ENCODE measurements at places on chromosomes 2 and 18. TPM values are rescaled to one million over a fixed set of nuclear protein-coding genes. Genes with fewer than 3 reads are reported as not detected.

- DNase-seq: no peak
Observed at GRCh38 chr2:216217904-216218260, 108.7 kb downstream of the XRCC5 start.

- DNase-seq: peak; percentile 80
Observed at GRCh38 chr18:46335534-46336101, 231.4 kb downstream of the HAUS1 start.

The RUFY4 gene
- total RNA-seq: not detected

The YWHAQ gene
- 468 TPM for total RNA-seq

DNA sequence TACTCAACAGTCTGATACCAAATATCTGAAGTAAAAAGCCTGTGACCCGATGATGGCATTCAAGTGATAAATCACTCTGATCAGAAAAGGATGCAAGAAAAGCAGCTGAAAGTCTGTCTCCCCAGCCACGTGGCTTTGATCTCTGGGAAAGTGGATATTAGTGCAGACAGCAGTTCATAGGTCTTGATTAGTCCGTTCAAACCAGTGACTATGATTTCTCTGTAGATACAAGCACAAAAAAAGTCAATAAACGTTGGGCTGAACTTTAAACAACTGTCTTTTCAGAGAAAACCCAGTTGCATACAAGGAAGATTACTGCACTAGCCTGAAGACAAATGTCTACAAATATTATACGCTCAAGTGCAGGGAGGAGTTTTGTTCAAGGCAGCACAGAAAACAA is 107.7 kb upstream of the CDC42EP3 start:
- no peak for DNase-seq

DNA sequence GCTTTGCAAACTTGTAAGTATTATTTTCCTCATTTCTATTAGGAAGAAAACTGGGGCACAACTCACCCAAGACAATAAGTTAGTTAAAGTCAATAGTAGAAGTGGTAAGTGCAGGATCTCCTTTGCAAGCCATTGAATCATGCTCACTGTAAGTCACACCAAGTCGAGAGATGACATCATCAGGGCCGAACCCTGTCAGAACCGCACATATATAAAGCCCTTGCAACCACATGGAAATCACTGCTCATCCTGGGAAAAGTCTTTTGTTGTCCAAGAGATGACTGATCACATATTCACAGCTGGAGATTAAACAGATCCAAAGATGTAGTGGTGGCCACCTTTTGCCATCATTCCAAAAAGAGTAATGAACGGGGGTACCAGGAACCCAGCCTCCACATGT is 484.8 kb upstream of the ID2 start:
- no peak for DNase-seq

DNA sequence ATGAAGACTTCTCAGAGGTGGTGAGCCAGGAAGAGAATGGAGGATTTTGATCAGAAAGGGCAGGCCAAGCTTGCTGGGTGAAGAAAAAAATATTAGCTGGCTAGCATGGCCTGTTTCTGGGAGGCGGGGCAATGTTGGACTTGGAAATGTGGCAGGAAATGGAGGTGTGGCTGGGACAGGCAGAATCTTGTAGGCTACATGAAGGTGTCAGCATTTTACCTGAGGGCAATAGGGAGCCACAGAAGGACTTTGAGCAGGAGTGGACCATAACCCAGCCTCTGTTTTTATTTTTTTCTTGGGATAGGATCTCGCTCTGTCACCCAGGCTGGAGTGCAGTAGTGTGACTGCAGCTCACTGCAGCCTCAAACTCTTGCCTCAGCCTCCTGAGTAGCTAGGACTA is 31.7 kb downstream of the EMX1 start:
- DNase-seq: no peak

DNA sequence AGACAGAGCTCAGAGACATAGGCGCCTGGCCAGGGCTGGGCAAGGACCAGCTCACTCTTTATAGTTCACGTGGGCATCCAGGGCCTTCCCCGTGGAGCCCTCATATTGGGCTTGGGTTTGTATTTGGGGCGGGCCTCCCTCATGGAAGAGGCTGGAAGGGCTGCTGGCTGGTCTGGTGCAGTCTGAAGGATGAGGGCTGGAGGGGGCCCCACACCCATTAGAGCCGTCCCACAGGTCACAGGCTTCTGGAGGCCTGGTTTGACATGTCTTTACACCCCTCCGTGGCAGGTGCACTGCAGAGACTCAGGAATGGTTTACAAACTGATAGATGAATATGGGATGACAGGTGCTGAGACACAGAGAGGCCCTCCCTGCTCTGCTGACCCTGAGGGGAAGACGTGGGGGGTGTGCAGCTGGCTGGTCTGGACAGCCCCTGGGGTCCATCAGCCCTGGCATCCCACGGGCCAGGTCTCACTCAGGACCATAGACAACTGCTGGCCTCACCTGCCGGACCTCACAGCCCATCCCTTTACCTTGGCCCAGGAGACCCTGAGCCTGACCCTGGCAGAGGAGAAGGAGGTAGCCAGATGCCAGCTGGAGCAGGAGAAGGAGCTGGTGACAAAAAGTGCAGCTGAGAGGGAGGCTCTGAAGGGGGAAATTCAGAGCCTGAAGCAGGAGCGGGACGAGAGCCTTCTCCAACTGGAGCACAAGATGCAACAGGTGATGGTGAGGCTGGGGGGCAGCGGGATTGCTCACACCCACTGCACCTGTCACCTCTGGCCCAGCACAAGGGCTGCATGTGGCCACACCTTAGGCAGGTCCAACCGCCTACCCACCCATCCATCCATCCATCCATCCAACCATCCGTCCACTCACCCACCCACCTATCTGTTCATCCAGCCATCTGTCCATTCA is 43.9 kb downstream of the CROCC2 start:
- DNase-seq: no peak

- peak; percentile 58 for DNase-seq
Observed at GRCh38 chr2:246489-247144, 17.2 kb downstream of the SH3YL1 start.

- DNase-seq: no peak
Observed at GRCh38 chr2:222499226-222499625, 74.9 kb downstream of the SGPP2 start.

The CDKL4 gene
- not detected for total RNA-seq

- no peak for DNase-seq
Observed at GRCh38 chr2:60695793-60696192, 60.3 kb upstream of the PAPOLG start.

DNA sequence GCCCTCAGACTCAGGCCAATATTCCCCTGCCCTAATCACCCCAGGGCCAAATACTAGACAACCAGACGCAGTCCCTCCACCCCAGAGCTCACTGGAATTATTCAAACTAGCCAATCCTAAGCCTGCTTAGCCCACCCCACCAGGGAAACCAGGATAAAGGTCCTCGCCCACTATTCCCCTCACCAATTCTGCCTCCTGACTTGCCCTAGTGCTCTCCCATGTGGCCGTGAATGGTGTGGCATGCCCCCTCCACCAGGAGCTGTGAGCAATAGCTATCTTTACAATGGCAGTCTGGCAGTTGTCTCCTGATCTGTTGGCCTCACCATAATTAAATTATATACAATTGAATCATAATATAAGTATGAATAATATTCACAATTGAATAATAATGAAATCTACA is 42.3 kb downstream of the FAM124B start:
- DNase-seq: peak; percentile 59

The RNF152 gene
- total RNA-seq: 23.0 TPM

GRCh38 chr2:228642861-228643260 is 461.4 kb upstream of the SPHKAP start:
- DNase-seq: no peak

DNA sequence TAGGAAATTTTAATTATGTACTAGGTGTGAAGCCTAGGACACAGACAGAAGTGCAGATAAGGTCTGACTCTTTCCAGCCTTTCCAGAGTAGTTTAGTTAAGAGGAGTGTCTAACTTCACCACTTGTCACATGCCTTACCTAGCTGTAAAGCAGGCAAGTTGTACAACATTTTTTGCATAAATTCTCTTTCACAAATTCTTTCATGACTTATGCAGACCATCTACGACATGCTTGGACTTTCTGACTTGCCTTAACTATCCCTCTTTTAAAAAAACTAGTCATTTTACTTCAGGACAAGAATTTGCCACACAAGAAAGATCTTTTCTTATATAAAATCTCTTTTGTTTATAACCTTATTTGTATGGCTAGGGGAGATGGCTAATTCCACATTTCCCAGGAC is 1273.6 kb upstream of the SLC39A10 start:
- DNase-seq: peak; percentile 15

GRCh38 chr2:53635694-53636093 is 131.9 kb upstream of the CHAC2 start:
- DNase-seq: no peak

DNA sequence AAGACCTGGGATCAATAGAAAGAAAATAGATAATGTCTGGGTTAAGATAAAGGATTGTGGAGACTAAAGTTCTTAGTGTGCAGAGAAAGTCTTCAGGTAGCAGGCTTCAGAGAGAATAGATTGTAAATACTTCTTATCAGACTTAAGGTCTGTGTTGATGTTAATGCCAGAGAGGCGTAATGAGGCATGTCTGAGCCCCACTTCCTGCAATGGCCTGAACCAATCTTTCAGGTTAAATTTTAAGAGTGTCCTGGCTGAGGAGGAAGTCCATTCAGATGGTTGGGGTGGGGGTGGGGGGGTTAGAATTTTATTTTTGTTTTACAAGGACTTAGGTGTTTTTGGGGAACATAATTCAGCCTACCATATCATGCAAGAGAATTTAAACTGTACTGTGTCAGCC is 129.5 kb downstream of the EVA1A start:
- DNase-seq: no peak

DNA sequence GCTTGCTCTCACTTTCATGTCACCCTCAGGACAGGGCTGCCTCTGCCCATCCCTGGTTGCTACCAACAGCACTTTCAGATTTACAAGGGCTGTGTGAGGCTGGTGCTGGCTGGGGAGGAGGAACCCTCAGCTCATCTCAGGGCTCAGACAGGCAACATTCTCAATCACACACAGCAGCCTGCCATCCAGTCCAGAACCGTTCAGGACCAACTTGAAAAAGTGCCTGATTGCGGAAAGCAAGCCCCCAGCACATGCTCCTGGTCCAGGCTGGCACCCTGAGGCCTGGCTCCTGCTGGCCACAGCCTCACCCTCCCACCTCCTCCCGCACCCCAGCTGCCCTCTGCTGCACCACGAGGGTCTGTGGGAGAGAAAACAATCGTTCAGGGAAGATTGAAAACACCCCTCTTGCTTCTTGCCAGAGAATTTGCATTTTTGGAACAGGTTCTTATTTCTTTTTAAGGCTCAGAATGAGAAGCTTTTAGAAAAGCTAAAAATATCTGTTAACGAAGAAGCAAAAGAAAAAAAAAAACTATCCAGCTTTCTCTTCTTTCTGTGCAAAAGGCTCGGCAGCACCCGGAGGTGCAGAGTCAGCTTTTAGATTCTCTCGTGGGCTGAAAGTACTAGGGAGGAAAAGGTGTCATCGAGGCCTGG is 403.8 kb upstream of the ID2 start:
- DNase-seq: no peak

DNA sequence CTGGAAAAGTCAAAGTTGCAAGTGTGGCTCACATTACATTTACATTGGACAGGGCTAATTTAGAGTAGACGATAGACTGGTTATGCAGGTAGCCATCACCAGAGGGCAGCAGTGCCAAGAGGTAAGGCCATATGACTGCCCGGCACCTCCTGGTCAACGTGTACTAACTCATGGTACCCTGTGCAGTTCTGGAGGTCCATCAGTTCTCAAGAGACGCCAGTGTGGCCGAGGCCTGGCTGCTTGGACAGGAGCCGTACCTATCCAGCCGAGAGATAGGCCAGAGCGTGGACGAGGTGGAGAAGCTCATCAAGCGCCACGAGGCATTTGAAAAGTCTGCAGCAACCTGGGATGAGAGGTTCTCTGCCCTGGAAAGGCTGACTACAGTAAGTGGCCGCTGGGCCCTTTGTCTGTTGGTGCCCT is 65.8 kb upstream of the EML6 start:
- DNase-seq: peak; percentile 69

GRCh38 chr2:199932312-199932855 is 21.3 kb downstream of the C2orf69 start:
- no peak for DNase-seq

The SP140L gene
- total RNA-seq: 2.1 TPM

DNA sequence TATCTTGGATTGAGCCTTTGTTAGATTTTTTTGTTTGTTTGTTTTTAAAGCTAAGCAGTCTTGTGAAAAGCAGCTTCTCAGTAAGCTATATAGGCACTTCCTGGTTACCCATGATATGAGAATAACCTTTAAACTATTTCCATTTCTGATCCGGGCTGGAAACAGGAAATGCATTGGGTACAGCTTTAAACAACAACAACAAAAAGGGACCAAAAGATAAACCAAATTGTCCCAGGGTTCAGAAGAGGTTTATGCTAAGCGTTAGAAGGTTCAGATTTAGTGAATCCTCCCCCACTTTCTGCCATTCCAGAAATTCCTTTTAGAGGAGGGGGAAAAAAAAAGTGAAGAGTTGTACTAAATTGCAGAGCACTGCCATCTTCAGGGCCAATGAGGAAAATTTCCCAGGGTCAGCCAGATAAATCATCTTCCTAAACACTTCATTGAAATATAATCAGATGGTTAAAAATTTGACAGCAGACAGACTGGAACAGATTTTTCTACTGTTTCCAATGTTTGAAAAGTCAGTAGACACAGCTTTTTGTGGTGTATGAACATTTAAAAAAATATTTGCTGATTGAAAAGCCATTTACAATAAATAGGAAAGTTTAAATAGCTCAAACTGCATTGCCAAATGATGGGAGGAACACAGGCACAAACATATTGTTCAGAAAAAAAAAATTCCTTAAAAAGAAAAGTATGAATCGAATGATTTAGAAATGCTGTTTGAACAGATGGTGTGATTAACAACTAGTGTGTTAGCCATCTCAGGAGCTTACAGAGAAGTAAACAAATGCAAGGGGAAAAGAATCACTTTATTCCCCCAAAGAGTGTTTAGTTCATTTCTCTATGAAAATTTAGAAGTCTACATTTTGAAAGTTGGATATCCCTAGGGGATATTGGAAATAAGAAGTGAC is 189.9 kb upstream of the TANK start:
- DNase-seq: peak; percentile 85

The CCDC85A gene
- total RNA-seq: 0.34 TPM

DNA sequence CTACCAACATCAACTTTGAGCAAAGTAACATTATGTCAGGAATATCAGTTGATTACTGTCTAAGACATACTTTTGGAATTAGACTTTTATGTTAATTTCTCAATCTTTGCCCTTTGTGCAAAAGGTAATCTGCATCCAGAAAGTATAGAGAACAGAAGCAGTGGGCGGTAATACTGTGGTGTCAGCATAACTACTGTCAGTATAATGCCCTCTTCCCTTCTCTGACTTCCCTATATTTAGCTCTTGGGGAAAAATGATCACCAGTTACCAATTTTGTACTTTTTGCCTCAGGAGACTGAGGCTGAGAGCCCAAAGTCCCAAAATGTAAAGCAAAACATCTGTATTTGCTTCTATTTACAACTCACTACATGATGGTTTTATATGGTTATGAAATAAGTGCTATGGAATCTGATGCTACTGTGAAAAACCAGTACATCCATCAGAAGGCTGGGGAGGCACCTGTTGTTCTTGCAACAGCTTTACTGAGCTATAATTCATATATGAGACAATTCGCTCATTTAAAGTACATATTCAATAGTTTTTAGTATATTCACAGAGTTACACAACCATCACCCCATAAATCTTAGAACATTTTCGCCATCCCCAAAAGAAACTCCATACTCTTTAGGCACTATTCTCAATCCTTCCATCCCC is 51.3 kb upstream of the CD302 start:
- no peak for DNase-seq

The KRTCAP3 gene
- 0.88 TPM for total RNA-seq

Data from neural progenitor cell (in vitro differentiated cells).